ENCODE measurements at places on chromosomes 7 and 10.

DNA sequence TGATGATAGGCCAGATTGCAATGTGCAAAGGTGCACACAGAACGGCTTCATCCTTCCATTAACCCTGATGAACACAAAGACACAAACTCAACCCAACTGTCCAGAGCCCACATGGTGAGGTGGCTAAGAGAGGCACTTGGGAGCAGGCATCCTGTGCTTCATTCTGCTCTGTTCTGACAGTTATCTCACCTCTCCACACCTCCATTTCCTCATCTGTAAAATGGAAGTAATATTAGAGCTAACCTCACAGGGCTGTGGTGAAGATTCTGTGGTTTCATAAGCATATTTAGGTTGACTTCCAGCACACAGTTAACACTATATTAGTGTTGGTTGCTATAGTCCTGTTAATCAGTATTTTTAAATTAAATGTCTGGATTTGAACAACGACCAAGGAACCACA is 126.3 kb downstream of the TAX1BP1 start:
- no peak for DNase-seq

DNA sequence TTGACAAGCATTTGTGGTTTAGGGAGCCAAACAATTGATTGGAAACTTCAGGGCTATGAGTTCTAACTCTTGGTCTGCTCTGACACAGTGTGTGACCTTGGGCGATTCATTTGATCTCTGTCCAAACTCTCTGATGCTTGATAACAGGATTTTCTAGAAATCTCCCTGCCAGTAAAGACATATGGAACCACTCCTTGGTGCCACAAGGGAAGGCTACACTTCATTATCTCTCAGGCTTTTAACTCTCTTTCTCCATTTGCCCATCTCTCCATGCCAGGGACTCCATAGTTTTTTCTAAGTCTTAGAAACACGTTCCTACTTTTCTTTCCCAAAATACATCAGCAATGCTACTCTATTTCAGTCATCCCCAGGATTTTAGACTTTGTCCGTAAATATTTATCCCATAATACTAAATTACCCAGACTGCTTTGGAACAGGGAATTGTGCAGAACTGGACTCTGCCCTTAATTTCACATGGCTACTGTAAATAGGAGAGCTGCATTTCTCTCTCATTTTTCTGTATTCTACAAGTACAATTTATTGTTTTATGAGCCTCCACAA is 488.2 kb downstream of the SUGCT start:
- DNase-seq: no peak

DNA sequence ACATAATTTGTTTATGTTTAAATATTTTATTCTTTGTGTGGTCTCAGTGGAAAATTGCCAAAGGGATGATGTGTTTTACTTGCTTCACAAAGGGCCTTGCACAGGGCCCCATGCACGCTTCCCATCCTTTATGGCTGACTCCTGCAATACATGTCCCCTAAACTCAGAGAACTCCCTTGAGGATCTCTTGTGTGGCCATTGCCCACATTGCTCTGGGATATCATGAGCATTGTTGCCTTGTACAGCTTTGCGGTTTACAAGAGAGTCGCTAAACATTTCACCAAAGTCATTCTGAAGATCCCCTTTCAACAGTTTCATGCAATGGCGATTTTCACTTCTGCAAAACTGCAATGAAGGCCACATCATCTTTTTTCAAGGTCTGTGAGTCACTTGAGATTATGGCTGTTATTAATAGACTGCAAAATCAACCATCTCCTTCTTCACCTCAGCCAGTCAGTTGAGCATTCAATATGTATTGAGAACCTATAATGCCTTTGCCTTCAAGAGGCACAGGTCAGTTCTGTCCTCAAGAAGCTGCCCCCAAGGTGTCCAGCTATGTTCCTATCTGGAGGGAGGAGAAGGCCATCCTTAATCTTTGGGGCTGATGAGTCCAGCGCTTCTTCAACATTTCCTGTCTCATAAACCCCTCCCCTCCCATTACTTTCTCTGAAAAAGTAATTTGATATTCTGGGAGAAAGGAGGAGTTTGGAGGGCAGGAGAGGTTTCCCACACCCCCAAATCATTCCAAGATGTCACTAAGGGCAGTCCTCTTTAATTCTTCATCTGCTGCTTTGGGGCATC is 108.1 kb downstream of the CCDC71L start:
- DNase-seq: peak; percentile 68

DNA sequence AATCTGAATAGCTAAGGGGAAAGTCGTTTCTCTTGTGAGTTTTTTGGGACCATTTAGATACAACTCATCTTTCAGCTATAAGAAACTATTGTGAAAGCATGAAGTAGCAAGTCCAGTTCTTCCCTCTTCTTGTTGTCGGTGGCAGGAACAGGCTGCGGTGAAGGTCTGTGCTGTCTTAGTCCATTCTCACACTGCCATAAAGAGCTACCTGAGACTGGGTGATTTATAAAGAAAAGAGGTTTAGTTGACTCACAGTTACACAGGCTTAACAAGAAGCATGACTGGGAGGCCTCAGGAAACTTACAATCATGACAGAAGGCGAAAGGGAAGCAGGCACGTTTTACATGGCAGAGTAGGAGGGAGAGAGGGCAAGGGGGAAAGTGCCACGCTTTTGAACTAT is 261.8 kb downstream of the GATA3 start:
- no peak for DNase-seq

GRCh38 chr10:69102440-69102839 is 14.5 kb downstream of the SRGN start:
- no peak for DNase-seq

DNA sequence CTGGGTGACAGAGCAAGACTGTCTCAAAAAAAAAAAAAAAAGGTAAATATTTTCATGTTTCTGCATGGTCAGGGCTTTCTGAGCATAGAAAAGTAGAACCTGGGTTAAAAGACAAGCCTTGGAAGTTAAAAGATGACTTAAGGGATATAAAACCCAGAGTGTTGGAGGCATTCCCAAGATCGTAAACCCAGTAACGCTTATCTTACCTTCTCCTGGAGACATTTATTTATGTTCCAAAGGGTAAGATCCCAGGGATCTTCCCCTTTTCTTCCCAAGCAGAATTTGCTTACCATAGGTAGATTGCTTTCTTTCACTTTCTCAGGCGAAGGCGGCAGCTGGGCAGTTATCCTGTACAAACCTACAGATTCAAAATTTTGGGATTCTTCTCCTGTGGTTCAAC is 22.2 kb downstream of the SUGCT start:
- DNase-seq: no peak

GRCh38 chr10:113991091-113991860 is 52.4 kb upstream of the ADRB1 start:
- no peak for DNase-seq
